ENCODE measurements at places on chromosomes 3 and 15. TPM values are rescaled to one million over a fixed set of nuclear protein-coding genes. Genes with fewer than 3 reads are reported as not detected.

DNA sequence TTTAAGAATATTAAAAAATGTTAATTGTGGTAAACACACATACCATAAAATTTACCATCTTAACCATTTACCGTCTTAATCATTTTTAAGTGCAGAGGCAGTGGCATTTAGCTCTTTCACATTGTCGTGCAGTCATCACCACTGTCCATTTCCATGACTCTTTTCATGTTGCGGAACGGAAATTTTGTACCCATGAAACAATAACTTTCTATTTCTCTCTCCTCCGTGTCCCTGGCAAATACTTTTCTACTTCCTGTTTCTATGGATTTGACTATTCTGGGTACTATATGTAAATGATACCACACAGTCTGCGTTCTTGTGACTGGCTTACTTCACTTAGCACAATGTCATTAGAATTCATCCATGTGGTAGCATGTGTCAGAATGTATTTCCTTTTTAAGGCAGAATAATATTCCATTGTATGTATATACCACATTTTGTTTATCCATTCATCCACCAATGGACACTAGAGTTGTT is 27.9 kb downstream of the AKAP13 start:
- H3K27ac ChIP-seq, result peak overlapping the region; percentile 88
- peaks cover 90% of the 10 kb centered on the region for H3K4me1 ChIP-seq
- H3K4me3 ChIP-seq, result no peak overlapping the region
- no peaks in the 10 kb centered on the region for H3K36me3 ChIP-seq
- no peaks in the 10 kb centered on the region for H3K27me3 ChIP-seq

GRCh38 chr3:43019006-43019809 is 40.1 kb downstream of the GASK1A start:
- peaks cover 4% of the 10 kb centered on the region for H3K27me3 ChIP-seq
- H3K27ac ChIP-seq, result no peak overlapping the region
- H3K36me3 ChIP-seq, result no peaks in the 10 kb centered on the region
- H3K4me1 ChIP-seq, result peaks cover 5% of the 10 kb centered on the region
- DNase-seq, result no peak

GRCh38 chr3:76044601-76045600 is 259.6 kb upstream of the ZNF717 start:
- H3K27ac ChIP-seq, result no peak overlapping the region
- no peak overlapping the region for H3K4me3 ChIP-seq
- no peaks in the 10 kb centered on the region for H3K36me3 ChIP-seq
- H3K27me3 ChIP-seq, result no peaks in the 10 kb centered on the region
- DNase-seq, result no peak
- no peaks in the 10 kb centered on the region for H3K4me1 ChIP-seq

- no peaks in the 10 kb centered on the region for H3K27me3 ChIP-seq
- no peaks in the 10 kb centered on the region for H3K4me1 ChIP-seq
- H3K36me3 ChIP-seq, result no peaks in the 10 kb centered on the region
These were observed 138.8 kb downstream of the MYLK start for GRCh38 chr3:123745184-123745855.

The A4GNT gene
- not detected for total RNA-seq

DNA sequence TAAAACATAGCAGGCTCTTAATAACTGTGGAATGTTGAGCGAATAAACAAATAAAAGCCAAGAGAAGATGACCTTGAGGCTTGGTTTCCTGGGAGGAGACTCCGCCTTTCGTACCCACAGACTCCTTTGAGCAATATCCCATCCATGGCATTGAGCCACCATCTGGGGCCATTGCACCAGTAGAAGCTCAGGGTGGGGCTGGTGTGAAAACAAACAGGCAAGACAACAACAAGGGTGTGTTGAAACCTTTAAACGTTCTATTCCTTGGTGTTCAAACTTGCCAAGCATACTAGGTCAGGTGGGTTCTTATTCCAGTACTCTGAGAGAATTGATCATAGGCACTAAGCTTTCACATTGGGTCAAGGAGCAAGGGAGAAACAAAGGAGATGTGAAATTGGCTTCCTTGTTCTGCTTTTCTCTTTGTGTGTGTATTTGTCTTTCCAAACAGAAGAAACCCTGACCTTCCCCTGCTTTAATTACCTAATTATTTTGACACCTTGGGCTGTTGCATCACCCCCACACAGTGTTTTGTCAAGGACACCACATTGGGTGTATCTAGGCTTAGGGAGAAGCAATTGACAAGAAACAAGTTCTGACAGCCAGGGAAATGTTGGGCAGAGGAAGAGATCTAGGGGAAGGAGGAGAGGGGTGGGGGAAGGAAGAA is 105.1 kb upstream of the BCL6 start:
- no peaks in the 10 kb centered on the region for H3K27me3 ChIP-seq
- H3K4me3 ChIP-seq, result no peak overlapping the region
- no peaks in the 10 kb centered on the region for H3K36me3 ChIP-seq
- H3K27ac ChIP-seq, result no peak overlapping the region
- H3K4me1 ChIP-seq, result no peaks in the 10 kb centered on the region
- DNase-seq, result no peak

The EFCC1 gene
- total RNA-seq, result not detected

GRCh38 chr15:43212299-43212698 is 8.5 kb downstream of the EPB42 start:
- H3K27ac ChIP-seq, result no peak overlapping the region
- H3K4me1 ChIP-seq, result no peaks in the 10 kb centered on the region

The P2RY12 gene
- total RNA-seq, result 0.73 TPM

The SPATA12 gene
- not detected for total RNA-seq

DNA sequence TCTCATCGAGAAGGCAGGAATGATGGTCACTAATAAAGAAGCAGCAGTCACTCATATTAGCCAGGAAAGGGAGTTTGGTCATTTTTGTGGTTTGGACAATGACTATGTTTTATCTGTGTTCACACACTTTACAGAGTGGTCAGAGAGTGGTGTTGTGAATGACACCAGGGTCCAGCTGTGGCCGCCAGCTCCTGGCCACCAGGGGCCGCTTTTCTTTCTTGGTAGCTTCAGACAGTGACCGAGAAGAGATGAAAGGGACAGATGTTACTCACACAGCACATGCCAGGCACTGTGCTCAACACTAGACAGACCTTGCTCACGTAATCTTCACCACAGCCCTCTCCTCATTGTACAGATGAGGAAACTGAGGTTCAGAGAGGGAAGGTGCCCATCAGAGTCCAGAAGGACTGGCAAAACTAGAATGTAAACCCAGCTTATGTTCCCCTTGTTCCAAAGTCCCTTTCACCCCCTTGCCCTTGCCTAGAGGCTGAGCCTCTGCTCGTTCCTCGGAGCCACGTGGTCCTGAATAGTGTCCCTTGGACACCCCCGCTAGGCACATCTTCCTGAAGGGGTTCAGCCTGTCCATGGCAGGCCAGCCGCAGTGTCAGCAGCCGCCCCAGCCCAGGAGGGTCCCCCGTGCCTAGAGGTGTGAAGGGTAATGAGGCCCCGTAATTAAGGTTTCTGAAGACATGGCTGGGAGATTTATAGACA is 55.6 kb downstream of the CYP11A1 start:
- H3K36me3 ChIP-seq, result no peaks in the 10 kb centered on the region
- peaks cover 16% of the 10 kb centered on the region for H3K4me1 ChIP-seq
- no peak for DNase-seq
- no peak overlapping the region for H3K27ac ChIP-seq
- H3K4me3 ChIP-seq, result no peak overlapping the region

DNA sequence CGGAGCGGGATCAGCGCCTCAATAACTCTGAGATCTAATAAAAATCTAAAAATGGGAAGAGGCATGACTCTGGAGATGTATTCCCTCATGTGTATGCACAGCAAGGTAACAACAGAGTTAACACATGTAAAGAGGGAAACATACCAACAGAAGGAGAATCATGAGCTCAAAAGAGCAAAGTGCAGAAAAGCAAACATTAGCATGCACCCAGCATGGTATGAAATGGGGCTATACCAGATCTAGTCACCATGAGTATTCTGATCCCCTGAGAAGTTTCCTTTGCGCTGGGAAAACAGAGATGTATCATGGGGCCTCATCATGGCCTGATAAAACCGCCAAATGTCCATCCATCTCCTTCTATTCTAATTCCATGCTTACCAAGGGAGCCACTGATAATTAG is 129.1 kb downstream of the GLDN start:
- H3K4me1 ChIP-seq, result no peaks in the 10 kb centered on the region
- no peaks in the 10 kb centered on the region for H3K36me3 ChIP-seq
- H3K27me3 ChIP-seq, result no peaks in the 10 kb centered on the region
- H3K27ac ChIP-seq, result no peak overlapping the region

DNA sequence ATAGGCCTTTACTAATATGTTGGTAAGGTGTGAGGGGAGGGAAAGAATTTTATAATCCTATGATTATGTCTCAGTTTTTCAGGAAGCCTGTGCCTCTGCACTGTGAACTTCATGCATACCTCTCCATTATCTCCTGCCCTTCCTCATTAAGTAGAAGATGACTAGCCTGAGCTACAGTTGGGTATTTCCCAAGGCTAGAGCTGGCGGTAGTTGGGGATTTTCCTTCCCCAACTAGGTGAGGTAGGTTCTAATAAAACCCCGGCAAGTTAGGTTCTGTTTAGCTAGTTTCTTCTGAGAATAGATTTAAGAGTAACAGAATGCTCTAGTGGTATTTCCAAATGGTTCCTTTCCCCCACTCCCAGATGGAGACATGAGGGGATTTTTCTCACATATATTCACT is 414.5 kb downstream of the GRM7 start:
- no peaks in the 10 kb centered on the region for H3K36me3 ChIP-seq
- no peak overlapping the region for H3K27ac ChIP-seq
- no peaks in the 10 kb centered on the region for H3K4me1 ChIP-seq
- H3K27me3 ChIP-seq, result no peaks in the 10 kb centered on the region
- no peak for DNase-seq
- H3K4me3 ChIP-seq, result no peak overlapping the region

DNA sequence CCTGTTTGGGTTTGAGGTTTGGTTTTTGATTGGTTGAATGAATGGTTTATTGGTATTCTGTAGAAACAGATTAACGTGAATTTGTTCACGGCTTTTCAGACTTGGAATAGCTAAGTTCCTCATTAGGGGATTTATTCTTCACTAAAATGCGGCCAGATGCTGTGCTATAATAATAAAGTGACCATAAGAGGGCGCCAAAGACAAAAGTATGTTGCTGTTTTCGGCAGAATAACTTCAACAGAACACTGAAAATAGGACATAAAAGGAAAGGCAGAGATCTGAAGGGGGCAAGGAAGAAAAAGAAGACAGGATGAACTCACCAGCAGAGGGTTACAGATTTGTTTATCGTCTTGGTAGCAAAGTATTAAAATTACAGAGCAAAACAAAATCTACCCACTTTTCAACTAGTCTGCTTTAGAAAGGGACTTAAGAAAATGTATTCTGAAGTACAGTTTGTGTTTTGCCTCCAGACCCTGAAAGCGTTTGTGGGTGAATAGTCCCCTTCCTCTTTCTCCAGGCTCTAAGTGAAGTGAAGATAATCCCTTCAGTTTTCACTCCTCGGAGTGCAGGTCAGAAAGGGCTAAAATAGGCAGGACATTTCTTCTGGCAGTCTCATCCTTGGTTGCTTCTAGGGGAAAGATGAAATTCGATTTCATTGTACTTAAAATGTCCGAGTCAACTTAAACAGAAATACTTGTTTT is 147.6 kb downstream of the IL20RB start:
- peaks cover 2% of the 10 kb centered on the region for H3K4me1 ChIP-seq
- no peak overlapping the region for H3K4me3 ChIP-seq
- no peaks in the 10 kb centered on the region for H3K27me3 ChIP-seq
- H3K27ac ChIP-seq, result no peak overlapping the region

The PIGZ gene
- 3.9 TPM for total RNA-seq

DNA sequence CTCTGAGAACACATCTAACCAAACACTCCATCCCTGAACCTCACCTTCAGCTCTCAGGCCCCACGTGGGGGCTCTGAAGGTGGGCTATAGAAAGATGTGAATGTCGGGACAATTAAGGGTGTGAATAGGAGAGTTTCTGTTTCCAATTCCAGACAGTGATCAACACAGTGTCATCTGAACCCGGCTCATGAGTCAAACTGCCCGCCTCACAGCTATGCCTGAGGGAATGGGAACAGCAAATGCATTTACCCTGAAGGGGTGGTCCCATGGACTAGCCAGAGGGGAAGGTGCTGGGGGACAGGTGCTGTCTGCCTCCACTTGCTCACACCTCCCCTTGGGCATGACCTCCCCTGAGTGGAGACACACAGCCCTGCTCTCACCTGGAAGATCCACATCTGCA is 6.3 kb downstream of the RTP2 start:
- no peaks in the 10 kb centered on the region for H3K36me3 ChIP-seq
- H3K4me1 ChIP-seq, result no peaks in the 10 kb centered on the region
- no peak overlapping the region for H3K27ac ChIP-seq
- no peak for DNase-seq
- no peak overlapping the region for H3K4me3 ChIP-seq

The FBXO40 gene
- not detected for total RNA-seq

DNA sequence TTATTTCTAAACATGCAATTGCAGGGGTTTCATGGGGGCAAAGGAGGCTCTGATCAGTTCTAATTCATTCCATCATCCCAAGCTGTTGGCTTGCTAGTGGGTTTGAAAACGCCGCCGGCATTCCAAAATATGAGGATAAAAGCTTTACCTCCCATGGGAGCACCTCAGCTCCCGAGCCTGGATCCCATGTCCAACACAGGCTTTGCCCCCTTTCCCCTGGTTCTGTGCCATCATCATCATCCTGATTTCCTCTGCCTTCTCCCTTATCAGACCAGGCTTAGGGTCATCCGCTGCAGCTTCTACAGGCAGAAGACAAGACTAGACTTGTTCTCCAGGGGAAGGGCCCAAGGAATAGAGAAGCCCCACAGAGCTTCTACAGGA is 25.4 kb downstream of the SH3BP5 start:
- no peaks in the 10 kb centered on the region for H3K27me3 ChIP-seq
- H3K4me3 ChIP-seq, result no peak overlapping the region

The DUOXA2 gene
- total RNA-seq, result not detected

DNA sequence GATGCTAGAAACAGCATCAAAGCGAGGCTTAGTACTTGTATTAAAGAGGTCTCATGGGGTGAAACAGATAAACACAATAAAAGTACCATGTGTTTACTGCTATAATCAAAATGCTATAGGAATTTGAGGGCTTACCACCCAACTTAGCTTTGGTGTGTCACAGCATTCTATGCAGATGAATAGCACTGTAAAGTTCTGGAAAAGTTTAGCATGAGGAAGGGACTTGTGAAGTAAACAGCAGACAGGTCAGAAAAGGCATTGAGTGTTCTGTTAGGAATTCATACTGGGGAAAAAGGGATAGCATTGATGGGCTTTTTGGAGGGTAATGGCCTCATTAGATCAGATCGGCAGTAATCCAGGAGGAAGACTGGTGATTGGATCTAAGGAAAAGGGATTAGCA is 505.3 kb downstream of the NLGN1 start:
- H3K36me3 ChIP-seq, result no peaks in the 10 kb centered on the region
- H3K27ac ChIP-seq, result no peak overlapping the region
- no peaks in the 10 kb centered on the region for H3K27me3 ChIP-seq
- H3K4me1 ChIP-seq, result no peaks in the 10 kb centered on the region

GRCh38 chr3:43766672-43767465 is 76.1 kb downstream of the ABHD5 start:
- no peaks in the 10 kb centered on the region for H3K36me3 ChIP-seq
- H3K27ac ChIP-seq, result no peak overlapping the region
- no peak for DNase-seq

GRCh38 chr3:115239717-115240116 is 92.6 kb upstream of the ZBTB20 start:
- no peak overlapping the region for H3K27ac ChIP-seq
- no peaks in the 10 kb centered on the region for H3K36me3 ChIP-seq

The GHRL gene
- 2.8 TPM for total RNA-seq

The TAMM41 gene
- 52.3 TPM for total RNA-seq

GRCh38 chr3:32410367-32411246 is 19.0 kb downstream of the CMTM7 start:
- no peak for DNase-seq
- no peak overlapping the region for H3K4me3 ChIP-seq
- no peaks in the 10 kb centered on the region for H3K27me3 ChIP-seq

GRCh38 chr15:79101866-79102581 is 11.4 kb upstream of the RASGRF1 start:
- no peak overlapping the region for H3K4me3 ChIP-seq
- H3K27ac ChIP-seq, result no peak overlapping the region
- H3K4me1 ChIP-seq, result peaks cover 5% of the 10 kb centered on the region
- H3K36me3 ChIP-seq, result no peaks in the 10 kb centered on the region
- H3K27me3 ChIP-seq, result peaks cover 3% of the 10 kb centered on the region

The MRAS gene
- 0.22 TPM for total RNA-seq

All from B cell (primary cell).